ENCODE measurements at places on chromosomes 5 and 9.

DNA sequence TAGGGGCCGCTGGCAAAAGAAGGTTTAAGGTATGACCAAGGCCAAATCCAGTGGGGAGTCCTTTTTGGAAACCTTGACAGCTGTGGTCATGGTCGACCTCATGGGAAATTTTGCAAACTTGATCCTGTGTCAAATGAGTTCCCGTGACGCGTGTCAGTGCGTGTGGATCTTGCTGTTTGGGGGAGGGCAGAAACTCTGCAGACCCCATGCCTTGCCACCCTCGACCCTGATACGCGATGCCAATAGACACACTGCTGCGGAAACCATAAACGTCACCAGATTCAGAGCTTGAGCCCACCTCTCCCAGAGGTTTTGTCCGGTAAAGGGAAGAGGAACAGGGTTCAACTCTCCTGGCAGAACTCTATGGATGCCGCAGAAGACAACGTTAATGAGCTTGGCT is 104.7 kb downstream of the ADAMTS2 start:
- DNase-seq = peak; percentile 72

GRCh38 chr5:143182901-143183820 is 220.3 kb downstream of the NR3C1 start:
- no peak for DNase-seq

DNA sequence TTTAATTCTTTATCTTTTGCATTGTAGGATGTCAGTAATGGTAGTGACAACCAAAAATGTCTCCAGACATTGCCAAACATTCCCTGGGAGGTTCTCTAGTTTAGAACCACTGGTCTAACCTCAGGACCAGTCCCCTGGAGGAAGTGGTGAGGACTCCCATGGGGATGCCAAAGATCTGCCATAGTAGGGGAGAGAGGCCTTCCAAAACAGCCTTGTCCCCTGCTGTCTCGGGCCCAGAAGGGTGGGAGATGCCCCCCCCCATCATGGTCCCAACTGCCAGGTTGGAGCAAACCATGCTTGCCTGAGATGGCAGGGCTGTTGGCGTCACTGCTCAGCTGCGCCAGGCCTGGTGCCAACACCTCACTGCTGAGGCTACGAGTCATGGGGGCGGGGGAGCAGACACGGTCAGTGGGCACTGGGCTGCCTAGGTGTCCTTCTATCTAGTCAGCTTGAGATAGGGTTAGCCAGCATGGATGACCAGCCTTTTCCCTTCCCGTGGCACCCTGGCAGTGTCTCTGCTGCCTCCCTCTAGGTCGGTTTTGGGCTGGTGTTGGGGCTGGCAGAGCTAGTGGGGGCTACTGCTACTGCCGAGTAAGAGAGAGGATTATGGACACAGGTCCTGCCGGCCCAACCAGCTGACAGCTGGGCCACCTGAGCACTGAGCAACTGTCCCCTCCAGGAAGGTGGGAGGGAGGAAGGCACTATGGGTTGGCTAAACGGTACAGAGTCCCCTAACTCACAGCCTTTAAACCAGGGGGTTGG is 8.3 kb upstream of the CXXC5 start:
- DNase-seq = peak; percentile 64

DNA sequence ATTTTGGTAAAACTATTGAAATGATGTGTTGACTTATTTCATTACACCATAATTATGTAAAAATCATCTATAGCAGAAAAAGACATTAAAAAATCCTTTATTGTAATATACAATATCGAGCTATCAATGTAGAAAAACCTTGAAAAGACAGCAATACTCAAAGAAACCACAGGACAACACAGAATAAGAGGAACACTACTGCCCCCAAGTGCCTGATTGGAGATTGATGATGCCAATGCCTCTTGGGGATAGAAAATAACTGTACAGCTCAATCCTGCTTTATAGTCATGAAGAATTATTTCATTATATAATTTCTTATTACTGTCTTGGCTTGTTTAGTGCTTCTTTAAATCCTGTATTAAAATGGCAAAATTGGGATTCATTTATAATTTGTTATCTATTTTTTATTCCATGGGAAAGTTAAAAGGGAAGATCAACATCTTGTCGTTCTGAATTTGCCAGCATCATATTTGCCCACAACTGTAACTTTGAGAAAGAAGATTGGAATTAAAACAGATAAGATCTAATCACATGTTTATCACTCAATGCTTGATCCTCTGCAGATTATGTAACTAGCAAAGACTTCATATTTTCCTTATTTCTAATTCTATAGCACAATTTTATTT is 337.5 kb downstream of the CDH9 start:
- DNase-seq = no peak

- no peak for DNase-seq
Measured at GRCh38 chr9:137606005-137606621, 627 bp downstream of the ARRDC1 start.

DNA sequence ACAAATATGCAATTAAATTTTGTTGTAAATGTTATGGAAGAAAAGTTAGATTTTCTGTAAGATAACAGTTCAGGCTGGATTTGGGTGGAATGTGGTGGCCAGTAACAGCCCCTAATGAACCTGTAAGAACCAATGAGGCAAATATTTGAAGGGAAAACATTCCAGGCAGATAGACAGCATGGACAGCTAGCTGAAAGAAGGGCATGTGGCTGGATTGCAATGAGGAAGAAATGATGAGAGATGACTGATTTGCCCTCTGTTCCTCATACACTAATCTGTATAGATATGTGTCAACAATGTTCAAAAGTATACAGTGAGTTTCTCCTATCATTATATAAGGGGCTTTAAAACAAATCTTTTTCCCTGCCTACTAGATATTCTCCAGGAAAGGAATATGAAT is 58.8 kb downstream of the MAN2A1 start:
- no peak for DNase-seq

GRCh38 chr5:105689596-105689995 is 1981.1 kb downstream of the EFNA5 start:
- no peak for DNase-seq

DNA sequence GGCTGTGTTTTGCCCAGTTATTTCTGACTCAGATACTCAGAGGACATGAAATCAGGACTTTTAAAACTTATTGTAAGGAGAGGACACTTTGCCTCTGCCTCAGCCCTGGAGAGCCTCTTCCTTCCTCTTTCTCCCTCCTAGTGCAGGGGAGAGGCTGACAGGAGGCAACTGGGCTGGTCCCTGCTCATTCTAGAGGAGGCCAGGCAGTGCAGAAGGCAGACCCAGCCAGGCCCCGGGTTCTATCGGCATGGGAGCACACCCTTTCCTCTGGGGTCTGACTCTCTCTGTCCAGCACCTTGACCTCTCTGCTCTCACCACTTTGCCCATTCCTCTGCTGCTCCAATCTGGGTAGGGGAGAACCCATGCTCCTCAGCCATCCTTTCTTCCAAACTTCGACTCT is 16.0 kb upstream of the SMIM32 start:
- peak; percentile 62 for DNase-seq

Data from mesenteric fat pad (tissue), 1 donor.